Amygdala (tissue), 56 donors: ENCODE measurements at places on chromosomes 6 and 20.

DNA sequence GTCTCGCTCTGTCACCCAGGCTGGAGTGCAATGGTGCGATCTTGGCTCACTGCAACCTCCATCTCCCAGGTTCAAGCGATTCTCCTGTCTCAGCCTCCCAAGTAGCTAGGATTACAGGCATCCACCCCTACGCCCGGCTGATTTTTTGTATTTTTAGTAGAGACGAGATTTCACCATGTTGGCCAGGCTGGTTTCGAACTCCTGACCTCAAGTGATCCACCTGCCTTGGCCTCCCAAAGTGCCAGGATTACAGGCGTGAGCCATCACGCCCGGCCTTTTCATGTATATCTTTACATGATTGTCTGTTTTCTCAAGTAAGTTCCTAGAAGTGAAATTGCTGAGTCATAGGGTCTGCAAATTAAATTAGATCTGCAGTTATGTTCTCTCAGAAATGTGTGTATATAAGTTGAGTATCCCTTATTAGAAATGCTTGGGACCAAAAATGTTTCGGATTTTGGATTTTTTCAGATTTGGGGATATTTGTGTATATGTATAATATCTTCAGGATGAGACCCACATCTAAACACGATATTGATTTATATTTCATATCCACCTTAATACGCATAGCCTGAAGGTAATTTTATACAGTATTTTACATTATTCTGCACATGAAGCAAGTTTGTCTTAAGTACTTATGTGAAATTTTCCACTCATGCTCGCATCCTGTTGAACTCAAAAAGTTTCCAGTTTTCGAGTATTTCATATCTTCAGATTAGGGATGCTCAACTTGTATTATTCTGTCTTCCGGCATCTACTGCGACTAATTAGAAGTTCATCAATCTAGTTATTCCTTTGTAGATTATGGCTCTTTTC, 40.4 kb downstream of the TAB2 start:
- DNase-seq, result no peak

DNA sequence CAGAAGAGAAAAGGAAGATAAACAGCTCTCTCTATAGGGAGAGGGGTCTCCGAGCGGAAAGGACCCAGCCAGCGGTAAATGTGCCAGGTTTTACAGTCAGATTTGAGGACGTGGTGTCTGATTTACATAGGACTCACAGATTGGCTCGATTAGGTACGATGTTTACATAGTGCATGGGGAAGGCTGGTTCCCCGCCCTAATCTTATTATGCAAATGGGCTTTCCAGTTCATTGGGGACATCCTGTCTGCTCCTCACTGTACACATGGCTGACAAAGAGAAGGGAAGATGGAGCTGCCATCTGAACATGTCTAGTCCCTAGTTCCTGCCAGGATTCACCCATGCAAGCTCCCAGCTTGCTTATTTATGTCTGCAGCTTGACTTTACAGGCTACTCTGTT, 119.9 kb downstream of the RNF144B start:
- DNase-seq, result no peak

DNA sequence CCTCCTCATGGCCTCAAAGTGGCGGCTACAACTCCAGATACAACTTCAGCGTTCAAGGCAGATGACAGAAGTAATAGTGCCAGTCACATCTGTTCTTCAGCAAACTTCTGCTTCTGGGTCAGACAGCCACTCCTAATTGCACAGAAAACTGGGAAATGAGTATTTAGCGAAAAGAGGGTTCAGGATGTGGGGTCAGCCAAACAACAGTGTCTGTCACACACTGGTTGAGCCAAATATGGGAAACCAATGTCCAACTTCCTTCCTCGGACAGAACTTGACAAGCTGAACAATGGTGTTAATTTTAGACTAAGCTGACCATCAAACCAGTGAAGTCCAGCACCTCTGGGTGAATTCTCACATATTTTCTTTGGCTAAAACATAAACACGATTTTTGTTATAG, 22.1 kb downstream of the NUDT3 start:
- no peak for DNase-seq

GRCh38 chr6:38173909-38174308, 354.4 kb downstream of the ZFAND3 start:
- DNase-seq, result no peak

DNA sequence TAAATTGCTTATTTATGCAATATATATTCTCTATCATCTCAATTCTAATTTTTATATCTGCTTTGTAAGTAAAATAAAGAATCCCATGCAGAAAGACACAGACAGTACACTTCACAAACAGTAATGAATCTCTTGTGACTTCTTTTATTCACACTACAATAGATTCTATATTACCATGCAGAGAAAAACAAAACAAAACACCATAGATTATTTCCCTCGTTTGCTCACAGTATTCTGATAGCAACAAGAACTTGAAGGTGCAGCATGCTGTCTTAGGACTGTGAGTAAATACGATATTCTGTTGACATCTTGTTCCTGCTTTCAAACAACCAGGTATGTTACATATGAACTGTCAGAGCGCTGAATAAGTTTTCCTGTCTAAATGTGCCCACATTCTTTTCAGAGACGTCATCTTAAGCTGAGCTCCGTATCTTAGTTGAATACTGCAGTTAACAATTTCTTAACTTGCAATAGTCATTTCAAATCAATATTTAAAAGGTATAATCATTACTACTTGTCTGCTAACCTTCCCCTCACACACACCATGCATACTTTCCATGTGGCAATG, 140.1 kb downstream of the BTBD9 start:
- DNase-seq, result no peak

- no peak for DNase-seq
Measured at GRCh38 chr20:25025091-25025861, 32.7 kb downstream of the ACSS1 start.

GRCh38 chr20:16479666-16480065, 93.6 kb downstream of the KIF16B start:
- no peak for DNase-seq

- no peak for DNase-seq
Measured at GRCh38 chr6:29447670-29448069, 8.6 kb downstream of the OR10C1 start.

GRCh38 chr20:47780720-47781389, 4.4 kb downstream of the SULF2 start:
- no peak for DNase-seq

DNA sequence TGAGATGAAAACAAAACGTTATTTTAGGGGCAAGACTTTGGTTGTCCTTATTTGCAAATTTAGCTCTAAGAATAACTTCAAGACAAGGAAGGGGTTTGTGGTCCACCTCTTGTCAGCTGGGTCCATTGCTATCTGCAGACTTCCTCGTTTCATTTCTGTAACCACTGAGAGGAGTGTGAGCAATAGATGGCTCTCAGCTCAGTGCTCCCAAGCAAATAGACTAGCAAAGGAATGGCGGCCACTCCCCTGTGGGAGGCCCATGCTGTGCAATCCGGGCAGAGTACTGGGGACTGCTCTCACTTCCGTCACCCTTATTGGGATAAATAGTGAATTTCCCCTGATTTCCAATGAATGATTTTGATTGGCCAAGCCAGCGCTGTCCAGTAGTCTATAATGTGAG, 176.6 kb downstream of the ZDHHC14 start:
- DNase-seq, result no peak

DNA sequence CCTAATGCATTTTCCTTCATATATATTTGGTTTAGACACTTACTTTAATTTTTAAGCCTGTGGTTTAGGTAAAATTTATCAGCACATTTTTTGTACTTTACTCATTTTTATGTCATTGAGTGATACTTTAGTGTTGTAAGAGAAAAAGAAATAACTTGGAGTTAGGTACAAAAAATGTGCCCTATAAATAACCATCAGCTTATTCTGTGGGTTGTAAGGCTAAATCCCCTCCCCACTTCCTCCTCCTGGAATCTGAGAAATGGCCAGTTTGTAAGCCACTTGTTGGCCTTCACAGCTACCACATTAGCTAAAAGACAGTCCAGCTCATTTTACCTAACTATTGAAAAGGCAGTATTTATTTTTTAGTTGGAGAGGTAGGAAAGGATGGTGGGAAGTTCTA, 576.3 kb downstream of the PKHD1 start:
- no peak for DNase-seq

- DNase-seq, result no peak
Measured at GRCh38 chr20:23123886-23124285, 37.8 kb upstream of the CD93 start.

DNA sequence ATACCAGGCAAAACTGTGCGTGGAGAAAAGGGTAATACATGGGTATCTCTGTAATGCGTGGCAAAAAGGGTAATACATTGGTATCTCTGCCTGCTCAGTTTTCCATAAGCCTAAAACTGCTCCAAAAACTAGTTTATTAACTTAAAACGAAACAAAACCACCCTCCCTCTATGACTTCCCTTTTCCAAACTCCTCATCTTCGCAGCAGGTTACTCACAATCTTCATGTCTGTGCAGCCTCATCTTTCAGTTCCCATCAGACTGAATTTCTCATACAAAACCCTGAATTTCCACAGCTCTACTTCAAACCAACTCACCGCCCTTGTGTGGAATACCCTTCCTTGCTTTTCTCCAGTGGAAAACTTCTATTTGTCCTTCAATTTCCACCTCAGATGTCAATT, 199.4 kb downstream of the PHACTR1 start:
- no peak for DNase-seq

DNA sequence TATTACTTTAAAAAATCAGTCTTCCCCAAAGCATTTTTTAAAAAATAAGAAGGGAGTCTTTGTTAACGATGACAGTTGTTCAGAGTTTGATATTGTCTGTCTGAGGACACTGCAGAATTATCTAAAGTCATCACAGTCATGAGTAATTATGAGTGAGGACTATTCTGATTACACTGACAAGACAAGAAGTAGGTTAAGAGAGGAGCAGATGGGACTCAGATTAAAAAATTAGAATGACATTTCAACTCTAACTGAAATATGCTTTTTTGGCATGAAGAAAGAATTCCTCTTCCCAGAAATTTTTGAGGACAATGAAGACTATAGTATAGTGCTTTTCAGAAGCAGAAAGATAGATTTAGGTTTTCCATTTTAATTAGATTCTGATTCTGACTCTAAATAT, 456.5 kb downstream of the EPHA7 start:
- DNase-seq, result no peak

DNA sequence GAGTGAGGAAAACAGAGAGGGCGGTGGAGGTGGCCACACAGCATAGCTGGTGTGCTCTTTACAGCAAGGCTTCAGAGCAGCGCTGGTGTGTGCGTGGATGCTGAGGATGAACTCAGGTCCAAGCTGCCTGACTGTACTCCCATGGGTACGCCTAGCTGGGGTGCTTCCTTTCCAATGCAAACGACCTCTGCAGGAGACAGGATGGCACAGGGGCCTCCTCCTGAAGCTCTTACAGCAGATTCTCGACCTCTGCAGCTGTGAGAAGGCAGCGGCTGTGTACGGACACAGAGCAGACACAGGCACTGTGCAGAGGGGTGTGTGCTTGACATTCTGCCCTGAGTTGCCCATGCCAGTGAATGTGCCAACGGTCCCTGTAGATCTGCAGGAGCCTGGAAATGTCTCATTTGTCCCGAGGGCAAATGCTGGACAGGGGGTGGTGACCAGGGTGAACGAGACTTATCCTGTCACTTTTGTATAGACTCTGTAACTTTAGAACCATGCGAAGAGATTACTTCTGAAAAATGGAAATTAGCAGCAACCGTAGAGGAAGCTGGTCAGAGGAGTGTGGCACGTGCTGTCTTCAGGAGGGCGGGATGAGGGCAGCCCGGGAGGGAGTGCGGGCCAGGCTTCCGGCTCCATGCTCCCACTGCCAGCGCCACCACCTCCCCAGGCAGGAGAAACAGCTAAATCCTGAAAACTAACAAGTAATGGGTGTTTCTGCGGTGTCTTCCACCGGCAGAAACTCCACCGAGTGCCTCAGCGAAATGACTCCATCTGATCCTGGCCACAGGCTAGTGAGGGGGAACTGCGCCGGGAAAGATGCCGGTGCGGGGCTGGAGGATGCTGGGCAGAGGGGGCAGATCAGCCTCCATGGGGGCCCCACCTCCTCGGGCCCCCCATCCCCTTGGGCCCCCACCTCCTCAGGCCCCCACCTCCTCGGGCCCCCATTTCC, 120.9 kb upstream of the RPS6KA2 start:
- DNase-seq, result no peak

DNA sequence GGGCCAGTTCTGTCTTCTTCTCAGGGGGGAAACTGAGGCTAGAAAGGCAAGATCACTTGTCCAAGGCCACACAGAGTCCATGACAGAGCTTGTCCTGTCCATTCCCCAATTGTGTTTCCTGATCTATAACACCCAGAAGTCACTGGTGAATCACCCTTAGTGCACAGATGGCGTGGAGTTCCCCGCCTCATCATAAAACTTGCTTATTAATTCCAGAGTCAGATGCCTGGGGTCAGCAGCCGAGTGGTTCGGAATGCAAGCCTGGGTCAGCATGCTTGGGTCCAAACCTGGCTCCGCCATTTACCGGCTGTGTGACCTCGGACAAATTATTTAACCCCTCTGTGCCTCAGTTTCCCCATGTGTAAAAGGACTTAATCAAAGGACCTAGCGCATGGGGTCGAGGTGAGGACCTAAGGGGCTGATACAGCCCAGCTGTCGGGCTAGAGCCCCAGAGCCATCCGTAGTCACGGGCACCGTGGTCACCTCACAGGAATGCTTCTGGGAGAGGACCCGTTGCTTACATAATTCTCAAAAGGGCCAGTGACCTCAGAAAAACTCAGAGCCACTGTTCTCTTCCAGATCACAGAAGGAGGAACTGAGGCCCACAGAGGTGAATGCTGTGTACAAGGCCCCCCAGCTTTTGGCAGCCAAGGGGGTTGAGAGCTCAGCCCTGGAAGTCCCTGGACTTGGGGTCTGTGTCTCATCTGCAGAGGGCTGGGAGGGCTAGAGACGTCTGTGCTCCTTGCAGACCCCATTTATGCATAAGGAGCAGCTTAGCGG, 1.4 kb upstream of the ZBP1 start:
- DNase-seq, result no peak

- DNase-seq, result no peak
Measured at GRCh38 chr6:11727346-11727997, 51.1 kb downstream of the ADTRP start.

DNA sequence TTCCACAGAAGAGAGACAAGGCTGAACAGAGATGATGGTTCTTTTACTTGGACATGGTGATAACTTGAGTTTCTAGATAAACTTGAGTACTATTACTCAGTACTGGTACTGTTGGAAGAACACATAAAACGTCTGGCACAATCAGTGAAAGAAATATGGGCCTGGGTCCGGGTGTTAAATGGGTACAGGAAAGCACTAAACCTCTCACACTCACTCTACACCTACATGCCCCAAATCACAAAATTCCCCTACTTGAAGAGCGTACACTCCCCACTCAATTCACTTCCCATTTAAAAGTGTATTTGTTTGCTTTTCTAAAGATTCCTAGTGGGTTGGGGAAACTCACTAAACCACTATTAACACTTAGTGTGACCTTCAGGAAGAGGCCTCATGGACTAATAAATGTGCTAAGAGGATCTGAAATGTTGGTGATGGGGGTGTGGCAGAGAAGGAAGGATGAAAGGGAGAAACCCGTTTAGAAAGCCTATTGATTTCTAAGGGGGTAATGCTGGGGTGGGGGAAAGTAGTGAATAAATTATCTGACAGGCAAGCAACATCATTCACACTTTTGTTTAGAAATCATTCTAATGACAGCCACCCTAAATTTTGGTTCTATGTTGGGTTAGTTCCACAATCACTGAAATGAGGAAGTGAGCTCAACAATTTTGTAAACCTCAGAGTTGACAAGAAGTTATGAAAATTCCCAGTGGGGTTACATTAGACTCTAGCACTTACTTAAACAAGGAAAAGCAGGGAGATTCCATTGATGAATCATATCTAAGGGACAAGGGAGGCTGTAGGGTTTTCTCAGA, 222.6 kb upstream of the MARCKS start:
- DNase-seq, result no peak

GRCh38 chr6:44333273-44333919, 9.1 kb upstream of the SPATS1 start:
- no peak for DNase-seq

GRCh38 chr6:32239462-32239861, 15.6 kb upstream of the NOTCH4 start:
- no peak for DNase-seq
